ENCODE measurements at places on chromosomes 12 and 14.

DNA sequence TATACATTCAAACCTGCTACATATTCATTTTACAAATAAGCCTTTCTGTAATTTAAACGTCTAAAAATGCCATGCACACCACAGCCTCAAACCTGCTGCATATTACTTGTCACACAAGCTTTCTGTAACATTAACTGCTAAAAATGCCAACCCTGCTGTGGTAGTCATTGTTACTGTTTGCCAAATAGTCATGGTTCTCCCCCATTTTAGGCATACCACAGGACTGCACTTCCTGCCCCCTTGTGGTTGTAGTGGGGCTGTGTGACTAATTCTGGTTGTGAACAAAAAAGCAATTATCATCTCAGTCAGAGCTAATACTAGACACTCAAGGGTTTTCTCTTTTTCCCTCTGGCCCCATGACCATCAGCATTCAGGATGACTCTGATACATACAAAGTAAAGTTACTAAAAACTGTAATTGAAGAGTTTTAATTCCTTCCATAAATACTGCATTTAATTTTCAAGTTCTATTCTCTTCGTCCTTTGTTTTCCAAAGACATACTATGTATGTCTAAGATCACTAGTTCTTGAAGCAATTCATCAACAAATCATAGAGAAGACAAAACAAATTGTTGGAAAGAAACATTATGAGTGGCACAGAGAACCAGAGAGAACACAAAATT, 5.7 kb upstream of the SLC35F4 start:
- peak; percentile 60 for DNase-seq

GRCh38 chr14:34965912-34966311, 16.9 kb upstream of the SRP54 start:
- DNase-seq = no peak

DNA sequence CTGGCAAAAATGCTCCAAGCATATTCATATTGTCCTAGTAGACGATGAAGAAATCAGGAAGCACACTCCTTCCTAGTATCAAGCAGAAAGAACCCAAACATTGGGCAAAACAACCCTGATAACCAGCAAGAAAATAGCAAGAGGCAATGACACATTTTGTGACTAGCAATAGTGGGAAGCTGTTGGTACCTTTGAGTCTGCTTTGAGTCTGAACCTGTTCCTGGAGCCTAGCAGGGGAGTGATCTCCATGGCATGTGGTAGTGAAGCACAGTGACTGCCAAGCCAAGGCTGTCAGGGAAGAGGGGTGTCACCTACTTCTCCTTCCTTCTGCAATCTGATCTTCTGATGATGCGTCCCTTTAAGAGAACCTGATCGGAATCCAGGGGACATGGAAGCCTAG, 533.9 kb downstream of the VRK1 start:
- no peak for DNase-seq

GRCh38 chr14:88299865-88300530, 23.1 kb downstream of the KCNK10 start:
- DNase-seq = no peak

DNA sequence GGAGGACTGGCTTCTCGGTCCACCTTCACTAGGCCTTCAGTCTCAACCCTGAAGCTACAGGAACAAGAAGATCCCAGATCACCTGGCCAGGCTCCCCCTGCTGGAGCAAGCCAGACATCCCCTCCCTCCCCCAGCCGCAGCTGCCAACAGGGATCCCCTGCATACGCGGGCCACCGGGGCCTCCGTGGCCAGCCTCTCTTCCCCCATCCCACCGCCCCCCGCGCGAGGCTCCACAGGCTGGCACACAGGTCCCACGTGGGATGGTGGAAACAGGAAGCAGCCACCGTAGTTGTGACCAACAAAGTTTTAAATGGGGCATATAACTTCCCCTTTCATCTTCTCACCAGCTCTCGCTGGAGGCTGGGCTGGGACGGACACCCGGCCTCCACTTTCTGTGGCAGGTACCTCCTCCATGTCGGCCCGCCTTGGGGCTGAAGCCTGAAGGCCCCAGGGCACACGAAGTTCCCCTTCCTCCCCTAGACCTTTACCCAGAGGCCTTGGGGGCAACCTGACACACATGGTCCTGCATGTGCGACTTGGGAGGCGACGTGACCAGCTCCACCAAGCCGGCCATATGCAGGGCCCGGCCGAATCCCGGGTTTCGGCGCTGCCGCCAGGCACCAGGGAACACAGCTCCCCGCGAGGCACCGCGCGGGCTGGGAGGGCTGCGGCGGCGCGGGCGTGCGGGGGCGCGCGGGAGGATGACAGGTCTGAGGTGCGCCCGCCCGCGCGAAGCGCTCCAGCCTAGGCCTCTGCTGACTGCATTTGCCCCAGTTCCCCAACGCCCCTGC, 44.4 kb upstream of the PNMA1 start:
- peak; percentile 76 for DNase-seq

DNA sequence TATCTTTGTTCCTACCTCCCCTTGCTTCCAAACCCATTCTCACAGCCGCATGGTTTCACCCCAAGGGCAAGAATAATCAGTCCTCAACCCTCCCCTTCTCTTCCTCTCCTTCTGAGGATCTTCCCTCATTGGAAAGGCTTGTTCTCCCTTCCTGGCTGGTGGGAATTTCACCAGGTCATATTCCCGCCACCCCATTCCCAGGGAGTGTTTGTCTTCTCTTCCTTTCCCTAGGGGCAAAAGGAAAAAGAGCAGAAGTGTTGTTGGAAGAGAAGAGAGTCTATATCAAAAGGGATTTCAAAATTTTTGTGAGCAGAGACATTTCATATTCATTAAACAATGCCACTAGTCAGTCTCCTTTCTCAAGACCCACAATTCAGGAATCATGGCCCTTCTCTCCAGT, 176.9 kb downstream of the ANO2 start:
- DNase-seq = no peak

DNA sequence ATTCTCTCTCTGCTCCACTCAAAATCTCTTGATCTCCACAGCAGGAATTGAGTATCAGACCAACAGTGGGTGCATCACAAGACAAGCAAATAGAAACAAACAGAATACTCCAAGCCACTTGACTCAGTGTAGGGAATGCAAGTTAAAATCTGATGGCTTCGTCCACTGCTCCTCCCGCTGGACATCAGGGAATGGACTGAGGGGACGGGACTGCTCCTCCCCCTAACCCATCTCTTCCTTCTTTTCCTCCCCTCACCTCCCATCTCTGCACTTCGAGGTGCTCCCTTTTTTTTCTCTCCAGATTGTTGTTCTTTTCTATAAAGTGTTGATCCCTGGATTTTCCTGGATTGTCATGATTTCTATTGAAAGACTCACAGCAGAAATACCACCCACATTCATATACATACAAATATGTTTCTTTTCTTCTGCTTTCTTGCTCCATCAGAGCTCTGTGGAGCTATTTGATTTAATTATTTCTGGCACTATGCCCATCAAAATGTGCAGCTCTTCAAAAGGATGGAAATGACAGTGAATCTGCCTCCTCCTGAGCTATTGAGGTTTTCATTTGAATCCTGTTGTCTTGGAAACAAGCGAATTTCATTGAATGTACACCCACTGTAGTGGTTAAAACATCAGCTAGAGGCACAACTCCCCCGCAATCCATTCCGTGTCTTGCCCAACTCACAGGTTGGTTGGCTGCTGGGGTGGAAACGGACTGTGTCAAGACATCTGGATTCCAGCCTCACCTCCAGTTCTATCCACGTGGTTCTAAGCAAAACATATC, 199.7 kb downstream of the SPTSSA start:
- DNase-seq = no peak

GRCh38 chr12:130916241-130916911, 37.3 kb upstream of the ADGRD1 start:
- DNase-seq = peak; percentile 50

- no peak for DNase-seq
These were observed 30.7 kb downstream of the FBRSL1 start for GRCh38 chr12:132520421-132521199.

GRCh38 chr12:116215023-116215422, 62.5 kb downstream of the MED13L start:
- DNase-seq = no peak

GRCh38 chr12:110007881-110008280, 8.7 kb downstream of the ANKRD13A start:
- no peak for DNase-seq

DNA sequence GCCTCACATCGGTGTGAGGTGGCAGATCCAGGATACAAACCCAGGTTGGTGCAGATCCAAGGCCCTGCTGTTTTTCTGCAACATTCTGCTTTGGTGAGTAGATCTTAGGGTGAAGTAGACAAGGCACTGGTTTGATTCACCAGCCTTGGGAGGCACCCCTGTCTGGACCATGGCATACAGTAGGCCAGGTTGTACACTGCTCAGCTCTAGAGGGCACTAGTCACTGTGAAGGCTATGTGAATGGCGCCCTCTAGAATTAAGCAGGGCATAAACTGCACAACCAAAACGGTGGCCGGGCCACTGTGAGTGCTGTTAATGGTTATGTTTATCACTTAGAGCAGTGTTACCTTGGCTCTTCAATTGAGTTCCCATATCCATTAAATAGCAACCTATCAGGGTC, 280.6 kb upstream of the PWP1 start:
- peak; percentile 76 for DNase-seq

- no peak for DNase-seq
These were observed 40.1 kb downstream of the ZNF664 start for GRCh38 chr12:124013073-124013472.

- no peak for DNase-seq
These were observed 5.0 kb upstream of the SLC6A12 start for GRCh38 chr12:218728-219590.

- DNase-seq = no peak
These were observed 66.7 kb upstream of the PNMA1 start for GRCh38 chr14:73780896-73781295.

DNA sequence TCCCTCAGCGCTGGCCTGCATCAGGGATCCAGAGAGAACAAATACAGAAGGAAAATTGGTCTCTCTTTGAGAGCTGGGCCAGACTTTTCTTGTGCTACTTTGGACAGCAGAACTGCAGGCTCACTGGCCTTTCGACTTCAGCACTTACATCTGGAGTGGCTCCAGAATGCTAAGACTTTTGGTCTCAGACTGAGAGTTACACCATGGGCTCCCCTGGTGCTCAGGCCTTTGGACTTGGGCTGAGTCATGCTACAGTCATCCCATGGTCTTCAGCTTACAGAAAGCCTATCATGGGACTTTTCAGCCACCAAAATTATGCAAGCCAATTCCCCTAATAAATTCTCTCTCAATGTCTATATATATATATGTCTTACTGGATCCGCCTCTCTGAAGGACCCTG, 9.0 kb upstream of the CD163 start:
- DNase-seq = peak; percentile 97

- DNase-seq = no peak
These were observed 6.5 kb downstream of the OR6C74 start for GRCh38 chr12:55250944-55251343.

GRCh38 chr12:104505095-104505818, 48.5 kb downstream of the CHST11 start:
- no peak for DNase-seq

- no peak for DNase-seq
These were observed 169.5 kb upstream of the FOXN3 start for GRCh38 chr14:89586258-89587135.

DNA sequence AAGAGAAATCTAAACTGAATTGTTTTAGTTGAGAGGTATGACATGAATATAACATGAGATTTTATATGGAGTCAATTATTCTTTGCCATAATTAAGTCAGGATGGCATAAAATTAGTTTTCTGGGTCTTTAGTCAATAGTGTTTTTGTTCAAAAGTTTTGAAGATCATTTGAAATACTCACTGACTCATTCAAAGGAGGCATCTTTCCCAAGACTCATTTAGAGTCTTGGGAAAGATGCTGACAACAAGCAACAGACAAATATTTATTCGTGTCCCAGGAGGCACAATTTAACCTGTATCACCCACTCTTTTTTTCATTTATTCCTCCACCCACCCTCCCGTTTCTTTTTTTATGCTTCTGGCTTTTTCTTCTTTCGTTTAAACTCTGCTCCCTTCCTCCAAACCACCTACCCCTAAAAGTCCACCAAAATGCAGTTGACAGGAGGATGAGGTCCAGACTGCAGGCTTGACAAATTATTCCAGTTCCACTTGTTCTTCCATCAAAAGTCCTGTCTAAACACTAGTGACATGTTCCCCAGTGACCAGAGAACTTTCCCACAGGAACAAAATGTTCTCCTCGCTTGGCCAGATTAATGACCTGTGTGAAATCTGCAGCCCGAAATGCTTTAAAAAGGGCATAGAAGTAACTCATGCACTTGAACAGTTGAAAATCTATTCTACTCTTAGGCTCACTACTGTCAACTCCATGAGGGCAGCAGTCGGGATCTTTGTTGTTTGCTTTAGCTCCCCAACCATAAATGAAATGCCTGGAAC, 43.3 kb upstream of the CSRP2 start:
- DNase-seq = no peak

DNA sequence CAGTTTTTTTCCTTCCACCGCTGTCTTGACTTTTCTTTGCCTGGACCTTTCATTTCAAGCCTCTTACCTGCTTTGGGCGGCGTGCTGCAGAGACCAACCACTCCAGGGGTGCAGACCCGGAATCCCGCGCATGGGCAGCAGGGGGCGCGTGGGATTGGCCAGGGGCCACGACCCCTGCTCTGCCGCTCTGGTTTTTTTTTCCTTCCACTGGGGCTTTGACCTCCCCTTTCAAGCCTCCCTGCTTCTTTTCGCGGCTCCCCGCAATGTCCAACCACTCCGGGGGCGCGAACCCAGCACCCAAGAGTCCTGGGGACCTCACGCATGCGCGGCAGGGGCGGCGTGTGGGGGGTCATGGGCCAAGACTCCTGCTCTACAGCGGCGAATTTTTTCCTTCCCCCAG, 325.1 kb downstream of the ALG10 start:
- DNase-seq = no peak

GRCh38 chr14:75454963-75455546, 27.2 kb downstream of the JDP2 start:
- DNase-seq = peak; percentile 95

DNA sequence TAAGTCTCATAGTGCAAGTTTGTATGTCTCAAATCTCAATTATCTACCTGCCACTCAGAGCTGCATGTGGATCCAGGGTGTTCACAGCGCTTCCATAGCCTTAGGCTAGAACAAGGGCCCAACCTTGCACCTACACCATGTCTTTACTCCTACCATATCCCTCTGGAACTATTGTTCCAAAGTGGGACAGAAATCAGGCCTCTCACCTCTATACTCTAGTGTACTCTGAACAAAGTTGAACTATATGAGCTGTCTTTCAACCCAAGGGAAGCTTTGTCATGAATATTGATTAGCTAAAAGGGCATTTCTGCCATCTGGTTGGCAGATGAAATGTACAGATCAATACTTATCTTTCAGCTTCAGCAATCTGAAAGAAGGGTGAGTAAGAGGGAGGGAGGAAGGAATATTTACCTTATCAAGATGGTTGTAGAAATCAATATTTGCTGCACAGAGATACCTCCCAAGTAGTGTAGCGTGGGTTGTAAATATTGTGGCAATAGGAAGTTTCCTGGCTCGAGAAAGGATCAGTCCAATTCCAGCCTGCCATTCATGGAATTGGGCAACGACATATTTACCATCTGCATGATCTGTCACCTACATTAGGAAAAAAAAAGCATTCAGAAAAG, 30.8 kb downstream of the GYS2 start:
- no peak for DNase-seq

Data from choroid plexus epithelial cell (primary cell).